ENCODE measurements at places on chromosomes 3 and 15.
A peak's percentile ranks its signal among the peaks of the same experiment; 100 is the strongest.

- no peak for DNase-seq
These were observed 116.7 kb upstream of the LPP start for GRCh38 chr3:188037195-188037718.

GRCh38 chr3:31124373-31124772, 229.9 kb upstream of the GADL1 start:
- no peak for DNase-seq

DNA sequence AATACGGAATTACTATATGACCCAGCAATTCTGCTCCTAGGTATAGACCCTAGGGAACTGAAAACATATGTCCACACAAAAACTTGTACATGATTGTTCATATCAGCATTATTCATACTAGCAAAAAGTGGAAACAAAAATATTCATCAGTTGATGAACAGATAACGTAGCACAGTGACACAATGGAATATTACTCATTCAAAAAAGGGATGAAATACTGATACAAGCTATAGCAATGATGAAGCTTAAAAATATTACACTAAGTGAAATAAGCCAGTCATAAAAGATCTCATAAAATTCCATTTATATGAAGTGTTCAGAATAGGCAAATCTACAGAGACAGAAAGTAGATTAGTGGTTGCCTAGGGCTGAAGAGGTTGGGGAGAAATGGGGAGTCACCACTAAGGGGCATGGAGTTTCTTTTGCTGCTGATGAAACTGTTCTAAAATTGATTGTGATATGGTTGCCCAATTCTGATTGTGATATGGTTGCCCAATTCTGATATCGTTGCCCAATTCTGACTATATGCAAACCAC, 10.5 kb downstream of the C15orf61 start:
- DNase-seq: peak; percentile 63

- DNase-seq: no peak
These were observed 533.5 kb downstream of the NAALADL2 start for GRCh38 chr3:175392653-175393052.

DNA sequence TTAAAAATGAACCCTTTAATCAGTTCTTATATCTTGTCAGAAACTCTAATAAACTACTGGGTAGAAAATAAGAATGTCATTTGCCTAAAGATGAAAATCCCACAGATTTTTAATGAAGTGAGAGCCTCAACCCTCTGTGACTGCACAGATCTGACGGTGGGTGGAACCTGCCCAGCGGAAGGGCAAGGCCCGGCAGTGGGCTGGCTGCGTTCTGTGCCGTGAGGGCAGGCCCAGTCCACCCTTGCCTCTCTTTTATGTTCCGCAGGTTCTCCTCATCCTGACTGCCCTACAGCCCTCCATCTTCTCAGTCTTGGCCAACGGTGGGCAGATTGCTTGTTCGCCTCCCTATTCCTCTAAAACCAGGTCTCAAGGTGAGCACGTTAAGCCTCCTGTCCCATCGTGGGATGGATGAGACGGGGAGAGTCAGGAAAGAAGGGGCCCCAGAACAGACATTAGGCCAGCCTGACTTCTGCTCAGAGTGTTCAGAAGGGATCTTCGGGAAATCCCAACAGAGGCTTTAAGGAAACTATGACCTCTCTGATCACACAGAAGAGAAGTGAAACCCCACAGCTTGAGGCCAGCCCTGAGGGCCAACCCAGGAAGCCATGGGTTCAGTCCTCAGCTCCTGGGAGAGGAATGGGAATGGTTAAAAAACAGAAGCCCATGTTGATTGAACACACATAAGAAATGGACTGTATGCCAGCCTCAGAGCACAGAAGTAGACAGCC, 16.0 kb downstream of the SLC51A start:
- DNase-seq: no peak

Data from epithelial cell of prostate (primary cell).